ENCODE measurements at places on chromosomes 12 and 14. TPM values are rescaled to one million over a fixed set of nuclear protein-coding genes. Genes with fewer than 3 reads are reported as not detected.

Gene SYT1
- total RNA-seq: 10.3 TPM

Gene SMIM41
- 0.72 TPM for total RNA-seq

Gene ADCY6
- total RNA-seq: 23.9 TPM

Gene CLEC1A
- total RNA-seq: not detected

Gene DLK1
- not detected for total RNA-seq
